ENCODE measurements at places on chromosomes 13 and 19.

- no peak for DNase-seq
Observed at GRCh38 chr13:67296511-67296910, 66.4 kb upstream of the PCDH9 start.

DNA sequence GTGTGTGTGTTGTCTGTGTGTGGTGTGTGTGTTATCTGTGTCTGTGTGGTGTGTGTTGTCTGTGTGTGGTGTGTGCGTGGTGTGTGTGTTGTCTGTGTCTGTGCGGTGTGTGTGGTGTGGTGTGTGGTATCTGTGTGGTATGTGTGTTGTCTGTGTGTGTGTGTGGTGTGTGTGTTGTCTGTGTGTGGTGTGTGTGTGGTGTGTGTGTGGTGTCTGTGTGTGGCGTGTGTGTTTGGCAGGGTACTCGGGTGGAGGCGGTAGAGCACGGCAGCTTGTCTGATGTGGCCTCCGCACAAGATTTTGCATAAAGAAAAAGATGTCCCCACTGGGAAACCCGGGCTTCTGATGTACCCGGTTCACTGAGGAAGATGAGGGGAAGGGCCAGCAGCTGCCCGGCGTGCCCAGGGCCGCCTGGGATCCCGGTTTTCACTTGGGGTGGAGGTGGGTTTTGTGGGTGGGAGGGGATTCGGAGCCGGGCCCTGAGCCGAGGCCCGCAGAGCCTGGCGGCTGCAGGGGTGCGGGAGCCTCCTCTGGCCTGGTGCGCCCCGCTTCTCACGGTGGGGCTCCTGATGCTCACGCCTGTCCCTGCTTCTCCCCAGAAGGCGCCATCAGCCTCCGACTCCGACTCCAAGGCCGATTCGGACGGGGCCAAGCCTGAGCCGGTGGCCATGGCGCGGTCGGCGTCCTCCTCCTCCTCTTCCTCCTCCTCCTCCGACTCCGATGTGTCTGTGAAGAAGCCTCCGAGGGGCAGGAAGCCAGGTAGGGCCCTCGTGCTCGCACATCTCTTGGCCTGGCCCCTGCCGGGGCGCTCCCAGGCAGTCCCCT, 21.2 kb downstream of the HDGFL2 start:
- DNase-seq, result no peak

DNA sequence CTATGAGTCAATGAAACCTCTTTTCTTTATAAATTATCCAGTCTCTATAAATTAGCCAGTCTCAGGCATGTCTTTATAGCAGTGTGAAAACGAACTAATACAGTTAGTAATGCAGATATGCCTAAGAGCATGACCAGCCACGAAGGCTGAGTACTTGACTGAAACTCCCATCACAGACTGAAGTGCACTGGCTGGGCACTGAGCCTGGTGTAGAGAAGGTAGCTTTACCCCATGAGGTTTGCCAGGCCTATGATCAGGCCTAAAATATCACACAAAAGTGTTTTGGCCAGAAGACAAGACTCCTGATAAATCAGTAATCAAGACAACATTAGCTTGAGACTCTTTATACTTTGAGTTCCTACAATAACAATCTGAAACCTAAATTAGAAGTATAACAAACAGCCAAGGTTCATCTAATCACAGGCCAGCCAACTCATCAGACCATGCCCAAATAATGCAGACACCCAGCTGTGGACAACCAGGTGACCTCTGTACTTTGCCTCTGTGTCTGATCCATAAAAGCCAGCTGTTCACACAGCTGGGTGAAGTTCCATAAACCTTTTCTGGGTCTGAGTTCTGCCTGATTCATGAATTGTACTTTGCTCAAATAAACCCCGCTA, 771.8 kb upstream of the SLITRK1 start:
- no peak for DNase-seq

DNA sequence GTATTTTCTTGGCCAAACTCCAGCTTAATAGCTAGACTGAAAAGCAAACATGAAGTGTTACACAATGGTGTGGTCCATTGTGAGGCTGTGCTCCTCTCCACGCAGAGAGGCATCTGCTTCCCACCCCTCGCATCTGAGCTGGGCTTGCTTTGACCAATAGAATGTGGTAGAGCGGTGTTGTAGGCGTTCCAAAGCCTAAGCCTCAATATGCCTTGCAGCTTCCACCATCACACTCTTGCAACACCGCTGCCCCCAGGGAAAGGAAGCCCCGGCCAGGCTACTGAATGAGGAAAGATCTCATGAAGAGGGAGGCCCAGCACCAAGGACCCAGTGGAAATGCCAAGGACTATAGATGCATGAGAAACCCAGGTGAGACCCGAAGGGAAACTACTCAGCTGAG, 9.4 kb downstream of the FLT1 start:
- no peak for DNase-seq

DNA sequence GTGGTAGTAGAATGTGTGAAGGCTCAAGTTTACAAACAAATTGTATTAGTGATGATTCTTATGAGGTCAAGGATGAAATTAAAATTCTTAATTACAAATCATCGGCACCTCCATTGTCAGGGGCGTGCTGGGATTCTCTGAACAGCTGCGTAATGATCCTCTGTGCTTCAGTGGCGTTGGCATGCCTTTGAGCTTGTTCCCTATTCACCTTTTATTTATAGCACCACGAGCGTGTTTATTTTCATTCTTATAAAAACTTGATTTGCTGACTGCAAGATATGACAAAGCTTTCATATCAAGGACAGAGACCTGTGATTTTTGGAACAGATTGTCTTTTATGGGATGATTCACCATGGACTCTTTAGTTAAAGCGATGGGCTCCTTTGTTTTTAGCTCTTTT, 18.2 kb upstream of the UBL3 start:
- no peak for DNase-seq

- no peak for DNase-seq
Observed at GRCh38 chr13:105147461-105147860, 1388.0 kb downstream of the EFNB2 start.

GRCh38 chr19:6021878-6022569, 44.1 kb upstream of the RANBP3 start:
- DNase-seq, result peak; percentile 79
